Fibroblast of skin of right biceps (primary cell): ENCODE measurements at places on chromosomes 4 and X.

- DNase-seq, result no peak
Measured at GRCh38 chrX:133538148-133538547, 122.9 kb upstream of the GPC4 start.

GRCh38 chr4:1500231-1500965 is 94.2 kb upstream of the NKX1-1 start:
- no peak for DNase-seq

DNA sequence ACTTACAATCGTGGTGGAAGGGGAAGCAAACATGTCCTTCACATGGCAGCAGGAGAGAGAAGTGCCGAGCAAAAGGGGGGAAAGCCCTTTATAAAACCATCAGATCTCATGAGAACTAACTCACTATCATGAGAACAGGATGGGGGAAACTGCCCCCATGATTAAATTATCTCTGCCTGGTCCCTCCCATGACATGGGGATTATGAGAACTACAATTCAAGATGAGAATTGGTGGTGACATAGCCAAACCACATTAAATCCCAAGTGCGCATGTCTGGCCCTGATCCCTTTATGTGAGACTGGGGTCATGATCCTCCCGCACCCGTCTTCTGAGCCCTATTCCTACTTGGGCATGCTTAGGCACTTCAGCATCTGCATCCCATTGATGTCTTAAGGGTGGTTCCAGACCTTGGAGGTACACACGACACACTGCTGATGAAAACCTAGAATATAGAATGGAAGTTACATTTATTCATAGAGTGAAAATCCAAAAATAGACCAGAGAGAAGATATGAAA is 116.0 kb downstream of the PTTG2 start:
- DNase-seq, result no peak

DNA sequence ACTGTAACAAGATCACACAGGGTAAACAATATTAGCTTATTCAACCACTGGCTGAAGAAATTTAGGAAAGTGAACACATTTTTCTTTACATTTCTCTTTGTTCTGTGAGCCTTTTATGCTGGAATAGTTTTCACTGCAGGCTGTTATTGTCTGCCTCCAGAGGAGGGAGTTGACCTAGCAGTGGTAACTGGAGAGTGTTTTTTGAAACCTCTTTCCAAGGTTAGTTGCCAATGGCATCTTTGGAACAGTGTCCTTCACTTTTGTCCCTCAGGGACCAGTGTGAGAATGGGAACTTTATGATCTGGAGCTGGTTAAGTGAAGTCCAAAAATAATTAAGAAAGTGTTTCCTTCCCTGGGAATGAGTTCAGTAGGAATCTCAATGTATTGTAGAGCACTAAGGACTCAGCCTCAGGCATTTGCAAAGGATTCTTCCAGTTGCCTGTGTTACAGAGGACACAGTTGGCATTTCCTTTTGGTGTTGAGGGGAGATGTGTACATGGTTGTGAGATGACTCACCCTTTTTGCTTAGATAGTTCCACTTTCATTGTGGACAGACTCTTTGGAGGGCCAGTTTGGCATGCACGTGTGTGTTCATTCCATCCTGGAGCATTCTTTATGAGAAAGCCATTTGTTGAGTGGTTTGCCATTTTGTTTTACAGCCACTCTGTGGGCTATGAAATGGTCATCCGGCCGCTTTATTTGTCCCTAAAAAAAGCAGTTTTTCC is 61.3 kb downstream of the AR start:
- DNase-seq, result peak; percentile 90

DNA sequence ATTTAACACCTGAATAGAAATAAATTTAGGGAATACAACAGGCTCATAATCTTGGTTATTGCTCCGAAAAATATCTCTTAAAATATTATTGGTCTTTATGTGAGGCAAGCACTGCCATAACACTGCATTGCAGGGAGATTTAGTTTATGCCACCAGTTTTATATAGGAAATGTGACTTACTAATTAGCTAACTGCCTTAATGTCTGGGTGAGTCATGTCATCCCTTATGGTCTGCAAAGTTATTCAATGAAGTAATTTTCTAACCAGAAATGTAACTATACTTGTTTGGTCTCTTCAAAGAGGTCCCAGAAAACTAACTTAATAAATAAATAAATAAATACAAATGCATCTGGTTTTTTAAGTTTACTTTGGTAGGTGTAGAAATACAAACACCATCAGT is 597.2 kb downstream of the GALNTL6 start:
- peak; percentile 8 for DNase-seq

DNA sequence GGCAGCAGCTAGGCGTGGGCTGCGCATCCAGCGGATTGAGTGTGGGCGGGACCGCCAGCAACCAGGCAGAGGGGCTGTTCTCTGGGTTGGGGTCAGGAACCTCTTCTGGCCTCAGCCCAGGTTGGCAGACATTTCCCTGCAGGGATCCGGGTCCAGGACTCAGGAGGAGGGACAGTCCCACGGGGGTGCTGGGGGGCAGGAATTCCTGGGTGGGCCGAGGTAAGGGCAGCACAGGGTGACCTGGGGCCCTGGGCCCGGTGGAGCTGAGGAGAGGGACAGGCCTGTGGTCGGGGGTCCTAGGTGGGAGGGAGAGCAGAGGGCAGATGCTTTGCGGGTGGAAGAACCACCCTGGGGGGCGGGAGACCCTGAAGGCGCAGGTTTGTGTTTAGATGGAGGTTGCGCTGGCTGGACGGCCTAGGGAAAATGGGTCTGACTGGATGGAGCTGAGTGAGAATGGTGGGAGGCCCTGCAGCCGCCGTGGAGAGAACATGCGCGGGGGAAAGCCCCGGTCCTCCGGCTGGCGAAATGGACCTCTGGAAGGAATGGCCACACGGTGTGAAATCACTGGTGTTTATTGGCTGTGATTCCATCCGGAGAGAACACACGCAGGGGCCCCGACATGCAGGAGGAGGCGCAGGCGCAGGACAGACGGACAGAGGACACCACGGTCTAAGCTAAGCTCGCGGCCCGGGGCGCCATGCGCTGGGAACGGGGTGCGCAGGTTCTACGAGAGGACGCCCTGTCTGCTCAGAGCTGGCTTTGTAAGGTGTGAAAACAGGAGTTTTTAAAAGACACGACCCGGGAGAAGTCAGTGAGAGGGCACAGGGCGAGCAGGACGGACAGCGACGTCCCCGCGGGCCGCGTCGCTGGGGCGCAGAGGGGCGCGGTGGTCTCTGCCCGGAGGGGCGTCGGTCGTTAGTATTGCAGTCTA is 41.3 kb downstream of the CPLX1 start:
- no peak for DNase-seq

GRCh38 chr4:151921811-151922210 is 161.0 kb upstream of the GATB start:
- DNase-seq, result peak; percentile 59

DNA sequence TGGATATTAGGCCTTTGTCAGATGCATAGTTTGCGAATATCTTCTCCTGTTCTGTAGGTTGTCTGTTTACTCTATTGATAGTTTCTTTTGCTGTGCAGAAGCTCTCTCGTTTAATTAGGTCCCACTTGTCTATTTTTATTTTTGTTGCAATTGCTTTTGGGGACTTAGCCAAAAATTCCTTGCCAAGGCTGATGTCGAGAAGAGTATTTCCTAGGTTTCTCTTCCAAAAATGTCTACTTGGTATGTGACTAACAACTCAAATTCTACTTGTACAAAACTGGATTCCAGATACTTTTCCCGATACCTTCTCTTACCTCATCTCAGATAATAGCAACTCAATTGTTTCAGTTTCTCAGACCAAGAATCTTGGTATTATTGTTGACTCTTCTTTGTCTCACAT is 142.4 kb upstream of the GLRA2 start:
- DNase-seq, result no peak

DNA sequence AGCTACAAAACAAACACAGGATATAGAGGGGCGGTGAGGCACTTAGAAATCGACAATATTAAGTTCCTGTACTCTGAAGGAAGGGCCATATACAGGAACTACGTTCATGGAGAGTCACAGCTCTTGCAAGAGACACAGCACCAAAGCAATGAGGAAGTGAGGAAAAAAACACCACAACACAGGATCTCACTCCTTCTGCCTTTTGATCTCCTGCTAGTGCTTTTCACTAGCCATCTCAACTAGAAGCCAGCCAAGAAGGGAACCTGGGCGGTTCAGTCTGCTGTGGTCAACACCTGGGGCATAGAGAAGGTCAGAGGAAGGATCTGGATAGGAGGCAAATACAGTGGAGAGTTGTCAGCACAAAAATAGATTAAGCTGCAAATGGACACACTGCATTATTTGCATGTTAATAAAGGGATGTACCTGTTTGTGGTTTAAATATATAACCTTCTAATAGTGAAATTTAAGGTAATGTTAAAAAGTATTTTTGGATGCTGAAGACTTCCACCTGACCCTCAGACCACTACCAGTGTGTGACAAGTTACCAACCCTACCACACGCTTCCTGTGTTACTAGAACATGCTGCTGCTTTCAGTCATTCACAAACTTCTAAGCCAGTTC is 104.6 kb downstream of the DTHD1 start:
- DNase-seq, result no peak

DNA sequence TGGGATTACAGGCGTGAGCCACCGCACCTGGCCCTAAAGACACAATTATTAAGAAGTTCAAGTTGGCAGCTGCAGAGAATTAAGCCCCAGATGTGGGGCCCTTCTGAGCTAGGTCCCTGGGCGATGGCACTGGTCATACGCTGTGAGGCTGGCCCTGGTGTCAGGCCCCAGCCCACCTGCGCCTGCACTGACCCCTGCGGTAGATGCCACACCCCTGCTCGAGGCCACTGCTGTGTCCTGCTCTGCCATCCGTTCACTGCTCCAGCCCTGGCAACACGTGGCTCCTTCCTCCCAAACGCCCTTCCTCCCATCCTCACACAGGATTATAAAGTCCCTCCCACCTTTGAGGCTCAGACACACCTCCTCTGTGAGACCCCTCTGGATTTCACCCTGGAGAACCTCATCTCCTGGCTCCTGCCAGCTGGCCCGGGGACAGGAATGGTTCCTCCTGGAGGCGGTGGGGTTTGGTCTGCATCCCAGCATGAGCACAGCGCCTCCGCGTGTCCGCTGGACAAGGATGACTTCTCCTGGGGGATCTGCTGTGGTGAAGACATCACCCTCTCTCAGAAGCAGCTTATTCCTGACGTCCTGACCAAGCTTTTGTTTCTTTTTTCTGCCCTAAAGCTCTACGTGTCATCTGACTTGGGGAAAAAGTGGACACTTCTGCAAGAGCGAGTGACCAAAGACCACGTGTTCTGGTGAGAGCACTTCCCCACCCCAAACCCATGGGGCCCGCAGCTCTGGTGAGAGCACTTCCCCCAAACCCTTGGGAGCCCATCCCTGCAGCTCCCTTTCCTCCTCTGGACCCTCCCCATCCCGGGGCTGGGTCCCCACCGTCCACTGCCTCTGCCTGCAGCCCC is 219.0 kb upstream of the PSAPL1 start:
- peak; percentile 39 for DNase-seq

- DNase-seq, result peak; percentile 66
Measured at GRCh38 chr4:118281611-118282442, 71.0 kb downstream of the PRSS12 start.

- DNase-seq, result no peak
Measured at GRCh38 chrX:31653422-31653821, 581.6 kb upstream of the FTHL17 start.

DNA sequence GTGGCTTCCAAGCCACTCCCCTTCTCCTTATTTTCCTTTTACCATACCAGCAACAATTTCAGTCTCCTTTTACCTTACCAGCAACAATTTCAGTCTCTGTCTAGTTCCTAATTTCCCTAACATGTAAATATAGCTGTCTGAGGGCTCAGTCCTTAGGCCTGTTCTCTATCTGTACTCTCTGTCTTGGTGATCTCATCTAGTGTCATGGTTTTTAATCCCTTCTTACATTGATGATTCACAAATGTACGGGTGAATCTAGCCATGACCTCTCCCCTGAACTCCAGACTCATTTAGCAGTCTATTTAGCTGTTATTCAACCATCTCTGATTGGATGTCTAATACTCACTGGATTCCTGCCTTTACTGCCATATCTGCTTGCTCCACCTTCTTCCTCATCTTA is 7.2 kb downstream of the IL15 start:
- peak; percentile 89 for DNase-seq

DNA sequence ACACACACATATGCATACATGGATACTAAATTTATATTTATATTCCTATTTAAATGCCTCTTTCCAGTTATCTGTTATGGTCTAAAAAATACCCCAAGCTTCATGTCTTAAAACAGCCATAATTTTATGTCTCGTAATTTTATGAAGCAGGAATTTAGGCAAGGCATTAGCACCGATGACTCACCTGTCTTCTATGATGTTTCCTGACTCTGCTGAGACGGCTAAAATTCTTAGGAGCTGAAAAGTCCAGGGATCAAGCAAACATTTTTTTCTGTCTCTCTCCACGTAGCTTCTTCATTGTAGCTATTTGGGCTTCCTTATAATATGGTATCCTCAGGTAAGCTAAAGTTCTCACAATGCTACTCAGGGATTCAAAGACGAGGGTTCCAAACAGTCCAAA is 930.3 kb downstream of the STIM2 start:
- DNase-seq, result peak; percentile 79

GRCh38 chrX:107541244-107541643 is 87.1 kb upstream of the PRPS1 start:
- DNase-seq, result no peak

DNA sequence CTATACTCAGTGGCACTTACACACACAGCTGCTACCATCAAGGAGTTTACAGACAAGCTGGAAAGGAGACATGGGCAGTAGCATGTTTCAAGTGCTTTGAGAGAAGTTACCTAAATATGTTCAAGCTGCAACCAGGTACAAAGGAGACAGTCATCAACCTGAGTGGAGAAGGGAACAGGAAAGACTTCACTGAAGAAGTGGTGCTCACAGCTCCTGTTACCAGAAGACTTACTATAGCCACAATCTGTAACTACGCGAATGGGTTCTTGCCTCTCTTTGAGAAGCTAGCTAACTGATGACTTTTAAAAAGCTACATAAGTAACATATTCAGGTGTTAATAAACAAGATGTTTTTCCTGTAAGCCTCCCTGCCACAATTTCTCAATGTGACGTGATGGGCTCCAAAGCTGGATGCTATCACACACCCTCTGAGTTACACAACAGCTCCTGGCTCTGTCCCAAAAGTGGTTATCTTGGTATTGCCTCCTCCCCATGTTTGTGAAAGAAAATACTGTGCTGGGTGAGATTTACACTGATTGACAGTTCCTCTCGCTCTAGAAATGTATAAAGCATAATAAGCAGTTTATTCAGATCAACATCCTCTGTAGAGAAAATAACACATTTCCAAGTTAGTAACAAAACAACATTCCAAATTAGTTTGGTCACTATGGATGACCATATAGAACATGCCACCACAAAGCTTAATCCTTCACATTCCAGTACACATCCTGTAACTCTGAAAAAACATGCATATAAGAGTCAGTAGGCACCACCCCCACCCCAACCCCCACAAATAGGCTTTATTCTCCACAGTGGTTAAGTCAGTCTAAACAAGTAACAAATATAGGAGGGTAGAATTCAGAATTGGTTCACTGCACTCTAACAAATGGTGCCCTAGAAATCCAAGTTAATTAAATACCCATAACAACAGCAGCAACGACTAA is 81.8 kb downstream of the FRYL start:
- DNase-seq, result peak; percentile 94

GRCh38 chr4:178198691-178199090 is 756.5 kb upstream of the AGA start:
- peak; percentile 98 for DNase-seq
